EL (cell line): ENCODE measurements at places on chromosomes 6 and 20.

DNA sequence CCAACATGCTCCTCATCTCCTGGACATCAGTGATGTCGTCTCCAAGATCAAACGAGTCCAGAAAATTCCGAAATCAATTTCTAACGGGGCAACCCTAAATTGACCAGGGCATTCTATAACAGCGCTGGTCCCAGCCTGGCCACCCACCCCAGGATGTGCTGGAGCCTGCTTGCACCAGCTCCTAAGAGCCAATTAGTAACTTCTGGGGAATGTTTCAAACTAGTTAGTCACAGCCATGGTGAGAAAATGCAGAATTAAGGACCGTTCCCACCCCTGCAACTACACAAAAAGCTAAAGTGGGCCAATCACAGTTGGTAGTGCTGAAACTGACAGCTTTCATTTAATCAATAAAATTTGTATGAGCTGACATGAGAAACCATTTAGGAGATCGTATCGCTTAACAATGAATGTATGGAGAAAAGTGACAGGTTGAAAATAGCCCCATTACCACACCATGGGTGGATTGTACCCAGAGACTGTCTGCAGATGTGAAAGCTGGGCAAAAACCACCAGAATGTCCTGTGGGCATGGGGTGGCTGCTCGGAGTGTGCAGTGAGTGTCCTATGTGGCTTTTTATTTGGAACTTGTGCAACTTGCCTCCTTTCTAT is 165.7 kb upstream of the AFDN start:
- DNase-seq, result no peak

DNA sequence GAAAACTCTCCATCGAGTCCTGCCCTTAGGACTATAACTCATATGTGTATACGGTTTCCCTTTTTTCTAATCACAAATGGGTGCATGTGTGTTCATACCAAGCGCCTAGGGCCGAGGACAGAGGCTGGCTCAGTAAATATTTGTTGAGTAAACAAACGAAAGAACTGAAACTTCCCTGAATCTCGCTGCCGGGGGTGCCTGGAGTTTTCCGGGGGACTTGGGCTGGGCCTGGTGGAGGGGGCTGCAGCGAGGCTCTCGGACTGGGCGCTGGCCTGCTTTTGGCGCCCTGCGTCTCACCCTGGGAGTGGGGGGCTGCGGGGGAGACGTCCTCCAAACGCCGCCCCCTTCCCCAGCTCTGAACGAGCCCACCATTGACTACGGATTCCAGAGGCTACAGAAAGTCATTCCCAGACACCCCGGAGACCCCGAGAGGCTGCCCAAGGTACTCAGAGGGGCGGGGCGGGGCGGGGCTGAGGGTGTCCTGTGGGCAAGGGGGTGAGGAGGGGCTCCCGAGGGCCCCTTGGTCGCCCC is 49.0 kb downstream of the CPXM1 start:
- DNase-seq, result no peak

GRCh38 chr6:153231048-153231646 is 100.1 kb upstream of the RGS17 start:
- DNase-seq, result peak; percentile 37

DNA sequence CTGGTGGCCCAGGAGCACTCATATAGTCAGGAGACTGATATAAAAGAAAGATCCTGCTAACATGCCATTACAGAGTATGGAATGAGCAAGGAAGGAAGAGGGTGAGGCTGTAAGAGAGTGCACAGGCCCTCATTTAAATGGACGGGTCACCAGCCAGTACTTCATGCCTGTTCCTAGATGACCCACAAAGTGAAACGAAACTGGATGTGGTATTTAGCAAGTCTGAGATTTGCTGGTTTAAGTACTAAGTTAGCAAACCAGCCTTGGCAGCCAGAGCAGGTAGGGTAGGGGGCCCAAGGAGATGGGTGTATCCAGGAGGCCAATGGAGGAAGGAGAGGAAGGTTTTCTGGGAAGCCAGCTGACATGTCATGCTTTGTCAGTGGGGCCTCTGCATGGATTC is 15.9 kb downstream of the NT5E start:
- DNase-seq, result no peak

DNA sequence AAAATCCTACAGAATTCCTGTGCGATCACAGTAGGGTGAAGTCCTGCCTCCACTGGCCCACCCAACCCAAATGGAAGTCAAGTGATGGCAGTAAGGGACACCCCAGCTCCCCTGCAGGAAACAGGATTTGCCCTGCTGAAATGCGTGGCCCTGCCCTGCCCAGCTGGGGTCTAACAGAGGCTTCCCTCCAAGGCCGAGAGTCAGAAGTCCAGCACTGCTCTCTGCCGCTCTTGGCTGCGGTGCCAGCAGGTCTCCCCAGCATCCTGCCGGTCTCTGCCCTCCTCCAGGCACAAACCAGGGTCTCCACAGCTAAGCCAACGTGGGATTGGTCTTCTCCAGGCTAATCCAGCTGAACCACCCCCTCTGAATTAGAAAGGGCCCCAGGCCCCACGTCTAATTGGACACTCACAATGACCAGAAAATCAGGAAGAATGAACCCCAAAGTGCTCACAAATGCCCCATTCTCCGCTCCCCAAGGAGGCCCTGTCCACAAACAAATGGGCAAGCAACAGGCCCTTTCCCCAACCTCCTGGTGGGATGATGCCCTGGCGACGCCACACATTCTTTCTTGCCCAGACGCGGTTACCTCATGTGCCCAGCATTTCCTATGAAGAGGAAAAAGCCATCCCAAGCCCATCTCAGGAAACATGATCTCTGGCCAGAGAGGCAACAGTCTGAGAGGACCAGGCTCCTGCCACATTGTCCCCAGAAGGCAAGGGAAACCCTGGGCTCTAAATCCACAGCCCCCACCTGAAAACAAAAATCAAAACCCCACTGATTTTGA is 117.2 kb downstream of the BANF2 start:
- peak; percentile 38 for DNase-seq

DNA sequence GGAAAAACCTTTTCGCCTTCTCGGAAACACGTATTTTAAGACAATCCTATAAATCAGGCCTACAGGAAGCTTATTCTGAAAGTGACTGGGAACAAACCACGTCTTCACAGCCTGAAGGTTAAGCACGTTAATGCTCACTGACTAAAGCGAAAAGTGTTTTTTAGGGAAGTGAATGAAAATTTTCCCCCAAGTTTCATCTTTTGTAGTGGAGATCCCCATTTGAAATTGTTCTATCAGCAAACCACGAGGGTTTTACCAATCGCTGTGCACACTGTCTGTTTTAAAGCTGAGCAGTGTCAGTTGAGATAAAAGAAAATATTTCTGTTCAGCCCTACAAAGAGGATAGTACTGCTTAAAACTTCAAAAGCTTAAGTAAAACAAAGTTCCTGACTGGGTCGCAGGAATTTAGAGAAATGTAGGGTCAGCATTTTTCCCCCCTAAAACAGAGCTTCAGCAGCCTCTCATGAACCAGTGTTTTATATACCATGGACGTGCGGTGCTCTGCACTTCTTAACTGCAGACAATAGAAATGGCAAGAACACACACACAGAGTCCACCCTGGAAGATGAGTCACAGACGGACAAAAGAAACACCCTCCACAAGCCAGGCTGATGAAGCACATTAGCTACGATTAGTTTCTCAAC is 34.9 kb downstream of the SLC22A23 start:
- peak; percentile 39 for DNase-seq

GRCh38 chr20:51480507-51481270 is 61.8 kb downstream of the NFATC2 start:
- no peak for DNase-seq

DNA sequence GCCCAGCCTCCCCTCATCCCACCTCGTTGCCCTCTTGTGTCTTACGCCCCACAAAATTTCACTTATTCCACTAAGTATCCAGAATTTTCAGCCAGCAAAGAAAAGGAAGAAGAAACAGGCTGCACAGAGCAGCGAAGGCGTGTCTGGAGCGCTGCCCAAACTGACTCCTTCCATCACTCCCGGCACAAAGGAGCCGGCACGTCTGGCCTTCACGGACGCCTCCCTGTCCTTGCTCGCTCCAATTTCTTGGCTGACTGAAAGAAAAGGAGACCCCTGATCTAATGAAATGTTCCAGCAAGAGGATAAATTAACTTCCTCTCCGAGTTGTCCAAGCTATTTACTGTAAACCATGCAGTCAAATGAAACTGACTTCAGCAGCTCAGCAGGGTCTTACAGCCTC is 152.3 kb upstream of the CDH4 start:
- no peak for DNase-seq

- no peak for DNase-seq
Observed at GRCh38 chr6:105510746-105511145, 107.9 kb upstream of the PREP start.

- no peak for DNase-seq
Observed at GRCh38 chr6:44636561-44637248, 249.2 kb downstream of the CDC5L start.

DNA sequence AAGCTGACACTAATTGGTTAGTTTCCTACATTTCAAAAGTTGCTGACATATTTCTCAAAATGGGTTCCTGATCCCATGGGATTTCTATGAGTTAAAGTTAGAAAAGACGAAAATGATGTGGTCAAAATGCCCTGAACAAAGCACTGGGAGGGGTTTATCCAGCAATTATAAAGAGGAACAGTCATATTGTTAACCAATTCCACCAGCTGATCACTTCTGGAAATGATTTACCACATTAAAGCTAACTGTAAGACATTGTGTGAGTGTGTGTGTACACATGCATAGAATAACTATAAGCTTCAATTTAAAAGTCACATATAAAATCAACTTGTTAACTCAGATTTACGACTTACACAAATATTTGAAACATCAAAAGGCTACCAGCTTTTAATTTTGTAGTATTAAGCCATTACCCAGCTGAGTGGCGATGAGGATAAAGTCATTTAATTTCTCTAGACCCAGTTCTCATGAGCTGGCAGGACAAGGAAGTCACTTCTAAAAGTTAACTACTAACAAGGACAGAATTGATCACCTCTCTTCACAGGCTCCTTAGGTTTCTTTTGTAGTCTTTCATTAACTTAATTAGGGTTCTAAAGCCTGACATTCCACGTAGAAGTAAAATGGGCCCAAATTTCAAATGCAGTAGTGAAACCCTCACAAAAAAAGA is 40.4 kb downstream of the MAN1A1 start:
- DNase-seq, result no peak

- DNase-seq, result no peak
Observed at GRCh38 chr6:85744433-85744970, 101.8 kb upstream of the SYNCRIP start.

- no peak for DNase-seq
Observed at GRCh38 chr6:20375436-20375835, 26.2 kb upstream of the E2F3 start.

DNA sequence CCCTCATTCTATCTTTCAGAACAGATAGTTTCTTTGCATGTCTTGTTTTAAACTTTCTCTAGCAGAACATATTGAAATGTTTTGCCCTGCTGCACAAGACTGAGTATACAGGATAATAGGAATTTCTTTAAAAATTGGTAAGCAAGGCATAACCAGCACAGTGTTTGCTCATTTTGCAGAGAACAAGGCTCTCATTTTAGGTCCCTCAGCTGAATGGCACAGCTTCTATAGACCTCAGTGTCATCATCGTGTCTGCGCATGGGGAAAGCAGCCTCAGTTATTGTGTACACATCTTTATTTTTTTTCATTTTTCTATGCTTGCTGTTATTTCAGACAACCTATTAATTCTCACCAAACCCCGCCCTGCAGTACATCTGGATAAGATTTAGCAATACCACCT is 35.7 kb downstream of the TTI1 start:
- no peak for DNase-seq
